H54 (cell line): ENCODE measurements at places on chromosomes 6 and 20.

- no peak for DNase-seq
These were observed 73.7 kb upstream of the TINAG start for GRCh38 chr6:54234539-54234938.

DNA sequence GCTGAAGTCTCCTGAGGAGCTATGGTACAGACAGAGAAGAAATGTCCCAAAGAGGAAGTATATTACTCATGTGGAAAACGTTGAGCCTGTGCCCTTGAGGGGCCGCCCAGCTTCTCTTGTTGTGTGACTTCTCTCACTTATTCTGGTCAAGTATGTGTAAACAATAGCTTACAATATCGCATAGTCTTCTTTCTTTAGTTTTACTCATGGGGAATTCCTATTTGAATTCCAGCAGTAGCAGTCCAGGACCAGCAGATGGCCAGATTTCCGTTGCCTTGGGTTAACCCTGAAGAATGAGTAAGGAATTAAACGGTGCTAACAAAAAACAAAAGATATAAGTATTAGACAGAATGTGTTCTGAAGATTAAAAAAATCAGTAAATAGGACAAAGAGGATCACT, 522.0 kb upstream of the GJE1 start:
- no peak for DNase-seq

GRCh38 chr20:47306095-47306494, 50.4 kb downstream of the ZMYND8 start:
- DNase-seq = no peak

DNA sequence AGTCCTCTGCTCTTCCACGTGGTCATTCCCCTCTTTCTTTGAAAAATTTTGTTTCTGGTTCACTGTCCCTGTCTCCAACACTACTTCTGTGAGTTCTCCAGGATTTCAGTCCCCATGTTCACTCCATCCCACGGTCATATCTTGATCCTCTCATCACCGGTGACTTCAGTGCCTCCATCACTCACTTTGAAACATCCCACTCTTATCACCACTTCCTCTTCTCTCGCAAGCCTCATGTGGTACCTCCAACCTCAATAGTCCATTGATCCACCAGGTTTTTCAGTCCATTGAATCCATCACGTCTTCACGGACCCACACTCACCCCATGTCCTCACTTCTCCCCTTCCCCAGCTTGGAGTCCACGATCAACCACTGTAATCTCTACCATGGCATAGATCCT, 64.8 kb downstream of the CARMIL1 start:
- no peak for DNase-seq

DNA sequence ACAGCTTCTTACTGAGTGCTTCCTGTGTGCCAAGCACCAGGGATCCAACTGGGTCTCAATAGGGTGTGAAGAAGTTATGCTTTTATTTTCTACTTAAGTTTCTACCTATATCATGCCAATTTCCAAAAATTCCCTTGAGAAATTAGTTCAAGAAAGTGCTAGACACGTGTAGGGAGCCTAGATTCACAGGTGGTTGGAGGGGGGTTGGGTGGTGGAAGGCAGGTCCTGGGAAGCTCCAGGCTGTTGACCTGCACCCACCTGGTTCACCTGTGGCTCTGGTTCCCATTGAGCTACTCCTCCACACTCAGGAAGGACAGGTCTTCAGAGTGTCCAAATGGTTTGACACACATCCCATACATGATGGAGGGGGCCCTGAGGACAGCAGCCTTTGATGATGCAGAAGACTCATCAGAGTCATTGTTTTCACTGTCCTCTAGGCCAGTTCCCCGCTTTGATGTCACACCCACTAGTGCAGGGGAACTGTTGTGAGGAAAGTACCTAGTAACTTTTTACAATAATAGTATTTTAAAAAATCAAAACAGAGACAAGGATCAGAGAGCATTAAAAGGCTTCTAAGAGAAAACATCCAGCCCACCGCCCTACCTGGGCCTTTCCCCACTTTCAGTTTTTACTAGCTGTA, 39.8 kb upstream of the MYL9 start:
- DNase-seq = no peak

GRCh38 chr20:23641936-23642751, 4.4 kb upstream of the CST3 start:
- DNase-seq = peak; percentile 75

DNA sequence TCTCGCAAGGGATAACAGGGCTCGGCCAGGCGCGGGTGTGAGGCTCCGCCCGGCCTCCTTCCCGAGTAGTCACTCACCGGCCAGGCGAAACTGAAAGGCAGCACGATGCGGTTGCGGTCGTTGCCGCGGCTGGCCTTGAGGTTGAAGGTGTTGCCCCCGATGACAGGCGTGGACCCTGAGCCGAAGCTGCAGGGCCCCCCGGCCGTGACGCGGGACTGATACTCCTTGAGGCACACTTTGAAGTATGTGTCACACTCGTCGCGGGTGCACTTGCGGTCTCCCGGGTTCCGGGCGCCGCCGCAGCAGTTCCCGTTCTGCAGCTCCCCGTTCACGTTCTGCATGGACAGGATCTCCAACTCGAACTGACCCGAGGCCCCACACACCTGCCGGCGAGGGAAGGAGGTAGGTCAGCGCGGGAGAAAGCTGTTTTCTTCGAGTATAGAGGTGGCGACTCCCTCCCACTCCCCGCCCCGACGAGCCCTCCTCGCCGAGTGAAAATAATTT, 1.1 kb downstream of the JAG1 start:
- peak; percentile 61 for DNase-seq

- DNase-seq = no peak
These were observed 467.5 kb downstream of the CDKAL1 start for GRCh38 chr6:21001736-21002135.

DNA sequence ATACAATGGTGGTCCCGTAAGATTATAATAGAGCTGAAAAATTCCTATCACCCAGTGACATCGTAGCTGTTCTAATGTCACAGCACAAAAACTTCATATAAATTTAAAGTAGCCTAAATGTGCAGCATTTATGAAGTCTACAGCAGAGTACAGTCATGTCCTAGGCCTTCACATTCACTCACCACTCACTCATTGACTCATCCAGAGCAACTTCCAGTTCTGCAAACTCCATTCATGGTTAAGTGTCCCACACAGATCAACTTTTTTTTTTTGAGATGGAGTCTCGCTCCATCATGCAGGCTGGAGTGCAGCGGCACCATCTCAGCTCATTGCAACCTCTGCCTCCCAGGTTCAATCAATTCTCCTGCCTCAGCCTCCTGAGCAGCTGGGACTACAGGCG, 20.9 kb upstream of the KCNG1 start:
- no peak for DNase-seq

GRCh38 chr6:62775427-62776022, 435.7 kb upstream of the FKBP1C start:
- no peak for DNase-seq

- peak; percentile 1 for DNase-seq
These were observed 381.5 kb downstream of the TFAP2A start for GRCh38 chr6:10033223-10033829.

GRCh38 chr20:17463711-17464110, 67.5 kb downstream of the BFSP1 start:
- no peak for DNase-seq

GRCh38 chr6:111276335-111276734, 189.0 kb downstream of the SLC16A10 start:
- DNase-seq = no peak

DNA sequence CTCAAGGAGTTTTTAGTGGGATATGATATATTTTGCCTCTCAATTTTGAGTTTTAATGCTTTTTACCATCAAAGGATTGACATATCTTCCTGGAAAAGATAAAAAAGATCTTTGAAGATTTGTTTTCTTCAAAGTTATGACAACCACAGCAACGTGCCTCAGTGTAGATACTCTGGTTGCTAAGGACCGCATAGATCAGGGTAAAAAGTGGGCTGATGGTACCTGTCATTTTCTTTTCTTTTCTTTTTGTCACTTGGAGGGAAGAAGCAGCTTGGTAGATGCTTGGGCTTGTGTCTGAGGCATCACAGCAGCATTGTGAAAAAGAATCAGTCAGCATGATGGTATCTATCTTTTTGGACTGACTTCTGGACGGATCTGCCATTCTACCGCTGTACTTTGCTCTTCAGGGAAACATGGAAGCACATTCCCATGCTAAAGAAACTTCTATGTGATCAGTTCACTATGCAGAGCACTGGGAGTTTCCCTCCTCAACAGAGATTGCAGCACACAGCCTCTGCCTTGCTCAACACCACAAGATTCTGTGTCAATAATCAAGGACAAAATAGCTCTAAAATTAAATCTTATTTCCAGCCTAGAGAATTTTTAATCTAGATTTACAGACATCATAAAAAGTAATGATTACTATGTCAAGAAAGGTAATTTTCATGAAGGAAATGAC, 54.8 kb upstream of the SGK1 start:
- no peak for DNase-seq

DNA sequence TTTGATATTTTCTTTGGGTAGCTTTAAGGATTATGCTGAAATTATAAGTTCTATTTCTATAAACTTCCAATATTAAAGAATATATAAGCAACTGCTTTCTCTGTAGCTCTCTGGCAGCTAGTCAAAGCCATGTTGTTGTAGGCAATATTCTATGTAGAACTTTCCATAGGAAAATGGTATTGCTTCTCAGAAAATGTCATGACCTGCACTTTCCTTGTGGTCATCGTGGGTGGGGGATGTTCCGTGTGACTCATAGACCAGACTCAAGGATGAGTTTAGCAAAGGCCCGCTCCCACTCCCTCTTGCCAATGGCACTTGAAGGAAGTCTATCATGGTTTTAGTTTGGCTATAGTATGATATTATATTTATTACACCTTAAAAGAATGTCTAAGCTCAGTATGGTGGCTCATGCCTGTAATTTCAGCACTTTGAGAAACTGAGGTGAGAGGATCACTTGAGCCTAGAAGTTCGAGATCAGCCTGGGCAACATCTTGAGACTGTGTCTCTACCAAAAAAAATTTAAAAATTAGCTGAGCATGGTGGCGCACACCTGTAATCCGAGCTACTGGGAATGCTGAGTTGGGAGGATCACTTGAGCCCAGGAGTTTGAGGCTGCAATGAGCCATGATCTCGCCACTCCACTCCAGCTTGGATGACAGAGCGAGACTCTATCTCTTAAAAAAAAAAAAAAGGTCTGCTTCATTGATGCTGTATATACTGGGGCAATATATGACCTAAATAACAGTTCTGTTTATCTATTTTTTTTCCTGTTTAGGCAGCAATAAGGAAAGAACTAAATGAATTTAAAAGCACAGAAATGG, 36.6 kb upstream of the LTV1 start:
- no peak for DNase-seq

DNA sequence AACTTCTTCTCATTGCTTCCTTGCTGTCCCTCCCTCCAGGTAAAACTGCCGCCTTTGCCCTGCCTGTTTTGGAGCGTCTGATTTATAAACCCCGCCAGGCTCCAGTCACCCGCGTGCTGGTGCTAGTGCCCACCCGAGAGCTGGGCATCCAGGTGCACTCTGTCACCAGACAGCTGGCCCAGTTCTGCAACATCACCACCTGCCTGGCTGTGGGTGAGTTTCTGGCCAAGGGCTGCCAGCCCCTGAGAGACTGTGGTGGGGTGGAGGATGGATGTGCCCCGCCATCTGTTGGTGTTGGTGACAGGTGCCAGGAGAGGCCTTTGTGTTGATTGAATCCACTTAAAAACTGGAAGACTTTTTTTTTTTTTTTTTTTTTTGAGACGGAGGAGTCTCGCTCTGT, 9.5 kb downstream of the DDX27 start:
- no peak for DNase-seq

DNA sequence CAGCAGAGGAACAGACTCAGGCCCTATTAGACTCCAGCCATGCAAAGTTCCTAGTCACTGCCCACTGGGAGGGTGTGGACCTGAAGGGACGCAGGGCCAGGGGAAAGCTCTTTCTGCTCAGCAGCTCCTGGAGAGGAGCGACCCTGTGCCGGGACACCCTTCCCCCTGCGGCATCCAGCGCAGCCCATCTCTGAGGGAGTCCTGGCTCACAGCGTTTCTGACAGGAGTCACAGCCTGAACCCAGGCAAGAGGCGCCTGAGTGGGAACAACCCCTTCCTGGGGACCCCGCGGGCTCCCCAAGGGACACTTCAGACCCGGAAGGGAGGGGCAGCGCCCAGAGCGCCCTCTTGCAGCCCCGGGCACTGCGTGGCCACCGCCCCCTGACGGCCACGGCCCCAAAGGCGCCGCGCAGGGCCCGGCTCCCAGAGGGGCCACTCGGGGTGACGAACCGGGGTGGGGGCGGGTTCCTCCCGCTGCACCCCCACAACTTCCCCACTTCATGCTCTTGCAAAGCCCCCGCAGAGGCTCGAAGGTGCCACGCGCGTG, 862 bp downstream of the UCKL1 start:
- DNase-seq = peak; percentile 61

DNA sequence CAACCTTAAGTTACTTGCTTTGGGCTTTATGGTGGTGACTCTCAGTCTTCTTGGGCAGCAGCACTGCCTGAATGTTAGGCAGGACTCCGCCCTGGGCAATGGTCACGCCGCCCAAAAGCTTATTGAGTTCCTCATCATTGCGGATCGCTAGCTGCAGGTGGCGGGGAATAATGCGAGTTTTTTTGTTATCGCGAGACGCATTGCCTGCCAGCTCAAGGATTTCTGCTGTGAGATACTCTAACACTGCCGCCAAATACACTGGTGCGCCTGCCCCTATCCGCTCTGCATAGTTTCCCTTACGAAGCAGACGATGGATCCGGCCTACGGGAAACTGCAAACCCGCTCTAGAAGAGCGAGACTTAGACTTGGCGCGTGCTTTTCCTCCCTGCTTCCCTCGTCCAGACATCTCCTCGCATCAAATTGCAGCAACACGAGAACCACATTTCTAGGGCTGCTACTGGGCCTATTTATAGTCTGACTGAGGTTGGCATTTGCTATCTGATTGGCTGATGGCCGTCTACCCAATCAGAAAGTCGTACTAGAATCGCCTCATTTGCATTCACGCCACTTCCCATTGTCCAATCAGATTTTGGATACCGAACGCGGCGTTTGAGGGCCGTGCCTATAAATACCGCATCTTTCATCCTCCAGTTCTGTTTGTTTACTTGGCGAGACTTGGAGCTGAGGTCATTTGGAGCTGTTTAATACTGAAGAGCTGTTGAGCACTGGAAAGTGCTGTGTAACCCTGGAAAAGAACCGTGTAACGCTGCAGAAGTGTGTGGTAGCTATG, 28.2 kb upstream of the SLC17A4 start:
- DNase-seq = no peak

- DNase-seq = no peak
These were observed 40.3 kb downstream of the TRERF1 start for GRCh38 chr6:42411406-42411805.

GRCh38 chr6:166618866-166619761, 7.9 kb downstream of the RPS6KA2 start:
- DNase-seq = no peak
